T-helper 2 cell treated with Interferon-gamma antibody and Interleukin-4, amounts not matched to agents 5 μg/mL and 100 μg/mL, for 36 hours (primary cell): ENCODE measurements at places on chromosomes 11 and 22.

DNA sequence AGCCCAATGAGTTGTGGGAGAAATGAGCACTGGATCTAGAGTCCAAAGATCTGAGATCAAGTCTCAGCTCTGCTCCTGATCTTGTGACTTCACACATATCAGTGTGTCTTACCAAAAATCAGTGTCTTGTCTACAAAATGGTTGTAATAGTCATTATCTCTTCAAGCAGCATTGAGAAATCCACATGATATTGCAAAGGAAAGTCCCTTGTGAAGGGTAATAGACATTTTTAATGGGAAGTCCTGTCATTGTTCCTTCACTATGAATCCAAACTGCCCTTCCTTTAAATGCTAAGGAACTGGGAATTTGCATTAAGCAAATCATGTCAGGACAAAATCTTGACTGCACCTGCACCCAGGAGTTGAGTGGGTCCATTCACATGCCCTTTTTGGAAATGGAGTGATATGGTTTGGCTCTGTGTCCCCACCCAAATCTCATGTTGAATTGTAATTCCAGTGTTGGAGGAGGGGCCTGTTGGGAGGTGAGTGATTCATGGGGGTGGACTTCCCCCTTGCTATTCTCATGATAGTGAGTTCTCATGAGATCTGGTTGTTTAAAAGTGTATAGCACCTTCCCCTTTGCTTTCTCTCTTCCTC is 51.1 kb downstream of the COMMD9 start:
- no peak for DNase-seq

DNA sequence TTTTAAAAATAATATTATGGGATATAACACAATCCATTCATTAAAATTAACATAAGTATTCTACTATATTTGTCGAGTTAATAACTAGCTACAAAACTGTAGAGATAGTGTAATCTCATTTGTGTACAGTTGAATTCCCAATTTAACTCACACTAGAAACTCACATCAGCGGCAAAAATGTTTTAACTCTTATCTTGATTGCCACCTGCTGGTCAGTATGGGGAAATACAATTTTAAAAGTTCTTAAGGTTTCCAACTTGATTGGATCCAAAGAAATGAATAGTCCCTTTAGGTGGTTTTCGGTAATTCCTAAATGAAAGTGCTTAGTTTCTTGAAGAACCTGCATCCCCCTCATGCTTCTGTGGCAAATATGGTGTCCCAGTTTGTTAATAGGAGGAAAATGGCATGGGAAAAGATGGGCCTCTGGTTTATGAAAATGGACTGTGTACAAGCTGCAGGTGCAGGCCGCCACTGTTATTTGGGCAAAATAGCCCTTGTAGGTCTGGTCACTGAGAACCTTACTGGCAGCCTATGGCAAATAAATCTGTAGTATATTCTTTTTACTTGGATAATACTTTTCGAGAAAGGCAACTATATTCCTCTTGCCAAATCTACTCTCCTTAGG is 33.7 kb upstream of the SLC17A6 start:
- no peak for DNase-seq

DNA sequence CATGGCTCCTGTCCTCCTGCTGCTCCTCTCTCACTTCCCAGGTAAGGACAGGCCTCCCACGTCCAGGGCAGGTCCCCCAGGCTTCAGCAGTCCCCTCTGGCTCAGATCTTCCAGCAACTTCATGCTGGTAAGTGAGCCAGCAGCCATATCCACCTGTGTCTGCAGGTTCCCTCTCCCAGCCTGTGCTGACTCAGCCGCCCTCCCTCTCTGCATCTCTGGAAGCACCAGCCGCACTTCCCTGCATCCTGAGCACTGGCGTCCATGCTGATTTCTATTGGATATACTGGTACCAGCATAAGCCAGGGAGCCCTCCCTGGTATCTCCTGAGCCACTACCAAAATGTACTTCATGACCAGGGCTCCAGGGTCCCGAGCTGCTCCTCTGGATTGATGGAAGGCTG is 19.0 kb downstream of the RFPL3 start:
- no peak for DNase-seq

GRCh38 chr11:57562596-57562995 is 4.9 kb downstream of the UBE2L6 start:
- no peak for DNase-seq

GRCh38 chr11:120324932-120325810 is at the start of gene TLCD5:
Gene TLCD5 (plus strand): TSS chr11:120325299. CDS start chr11:120327442, 2,143 bp downstream.
- no peak for DNase-seq

- DNase-seq, result no peak
These were observed at the start of gene MYEOV for GRCh38 chr11:69293819-69294505. Gene MYEOV (plus strand): TSS chr11:69294155. CDS start chr11:69295355, 1,200 bp downstream.

- no peak for DNase-seq
These were observed 444.4 kb downstream of the DLG2 start for GRCh38 chr11:85182441-85183387.

GRCh38 chr11:42225664-42226063 is 766.2 kb upstream of the LRRC4C start:
- DNase-seq, result no peak

DNA sequence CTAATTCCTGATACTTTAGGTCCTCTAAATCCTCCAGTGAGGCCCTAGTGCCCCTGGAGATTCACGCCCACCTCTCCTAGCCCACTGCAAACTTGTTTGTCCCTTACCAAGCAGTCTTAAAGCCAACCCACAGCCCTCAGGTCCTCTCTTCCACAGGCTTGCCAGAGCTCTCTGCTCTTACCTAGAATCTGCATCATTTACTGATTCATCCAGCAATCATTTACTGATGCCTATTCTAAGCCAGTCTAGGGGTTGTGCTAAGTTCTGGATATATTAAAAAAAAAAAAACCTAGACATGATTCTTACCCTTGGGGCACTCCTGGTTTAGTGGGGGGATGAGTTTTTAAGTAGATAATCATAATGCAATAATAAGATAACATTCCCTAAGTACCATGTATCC is 43.0 kb upstream of the PLET1 start:
- DNase-seq, result no peak
